ENCODE measurements at places on chromosomes 7 and 10.

GRCh38 chr7:139915864-139916716 lies 87.0 kb downstream of the TBXAS1 start:
- no peak for DNase-seq

DNA sequence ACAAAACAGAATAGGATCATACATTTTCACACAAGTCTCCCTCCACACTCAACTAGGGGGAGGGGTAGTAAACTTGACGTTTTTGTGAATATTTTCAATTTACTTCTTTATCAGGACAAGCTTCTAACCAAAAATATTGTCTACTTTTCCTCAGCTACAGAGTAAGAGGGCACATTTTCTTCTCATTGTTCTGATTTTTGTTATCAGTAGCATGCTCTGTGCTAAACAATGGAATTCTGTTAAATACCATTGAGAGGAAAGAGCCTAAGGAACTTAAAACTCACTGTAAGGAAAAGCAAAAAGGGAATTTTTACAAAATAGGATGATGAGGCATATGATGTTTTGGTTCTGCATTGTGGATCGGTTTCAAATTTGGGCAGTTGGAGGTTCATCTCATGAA lies 41.2 kb downstream of the ANLN start:
- DNase-seq = no peak

DNA sequence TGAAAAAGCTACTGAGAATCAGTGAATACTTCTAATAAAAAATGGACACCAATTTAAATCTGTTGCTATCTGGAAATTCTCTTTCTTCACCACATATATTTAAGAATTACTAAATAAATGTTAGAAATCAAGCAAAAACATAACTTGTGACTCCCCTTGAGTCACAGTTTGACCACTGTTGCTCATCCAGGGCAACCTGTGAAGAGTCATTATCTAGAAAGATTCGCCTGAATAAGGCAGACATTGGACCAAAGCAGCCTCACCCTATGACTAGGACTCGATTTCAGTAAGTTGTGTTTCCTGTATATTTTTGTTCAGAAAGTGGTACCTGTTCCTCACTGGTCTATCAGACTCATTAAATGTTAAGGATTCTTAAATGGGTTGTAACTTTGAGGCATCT lies 572.4 kb downstream of the ATRNL1 start:
- DNase-seq = no peak

DNA sequence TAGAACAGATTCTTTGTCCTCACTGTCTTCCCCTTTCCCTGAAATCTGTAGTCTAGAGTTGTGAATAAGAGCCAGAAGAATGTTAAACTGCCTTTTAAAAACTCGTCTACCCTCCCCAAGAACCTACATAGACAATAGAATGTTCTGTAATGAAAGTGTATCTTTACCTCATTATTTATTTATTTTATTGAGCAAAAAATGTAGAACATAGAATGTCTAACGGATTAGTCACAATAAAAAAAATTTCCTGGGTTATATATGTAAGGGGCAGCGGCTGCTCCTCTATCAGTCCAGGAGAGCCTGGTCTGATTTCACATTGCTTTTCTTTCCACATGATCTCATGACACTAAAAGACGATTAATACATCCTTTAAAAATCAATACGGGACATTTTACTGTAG lies 135.7 kb downstream of the SDK1 start:
- no peak for DNase-seq

GRCh38 chr7:75688200-75689136 lies 50.3 kb downstream of the HIP1 start:
- DNase-seq = no peak

DNA sequence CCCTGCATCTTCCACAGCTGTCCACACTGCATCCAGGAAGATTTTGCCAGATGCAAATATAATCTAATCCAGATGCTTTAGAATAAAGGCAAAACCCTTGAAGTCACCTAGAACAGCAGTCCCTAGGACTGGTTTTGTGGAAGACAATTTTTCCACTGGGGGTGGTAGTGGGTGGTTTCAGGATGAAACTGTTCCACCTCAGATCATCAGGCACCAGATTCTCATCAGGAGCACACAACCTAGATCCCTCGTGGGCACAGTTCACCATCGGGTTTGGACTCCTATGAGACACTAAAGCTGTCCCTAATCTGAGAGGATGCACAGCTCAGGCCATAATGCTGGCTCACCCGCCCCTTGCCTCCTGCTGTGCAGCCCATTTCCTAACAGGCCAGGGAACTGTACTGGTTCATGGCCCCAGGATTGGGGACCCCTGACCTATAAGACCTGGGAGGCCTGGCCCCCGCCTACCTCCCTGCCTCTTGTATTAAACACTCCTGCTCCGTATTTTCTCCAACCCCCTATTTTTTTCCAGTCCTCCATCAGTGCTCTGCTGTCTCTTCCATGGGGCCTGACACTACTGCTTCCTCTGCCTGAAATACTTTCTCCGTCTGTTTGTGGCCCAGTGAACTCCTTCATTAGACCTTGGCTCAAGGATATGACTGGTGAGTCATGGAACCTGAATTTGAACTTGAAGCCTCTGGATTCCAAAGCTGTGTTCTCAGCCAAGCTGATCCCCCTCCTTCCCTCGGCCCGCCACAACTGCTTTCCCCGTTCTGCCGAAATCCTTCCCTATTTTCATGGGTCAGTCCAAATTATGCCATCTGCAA lies 79.9 kb upstream of the RHEB start:
- DNase-seq = no peak

DNA sequence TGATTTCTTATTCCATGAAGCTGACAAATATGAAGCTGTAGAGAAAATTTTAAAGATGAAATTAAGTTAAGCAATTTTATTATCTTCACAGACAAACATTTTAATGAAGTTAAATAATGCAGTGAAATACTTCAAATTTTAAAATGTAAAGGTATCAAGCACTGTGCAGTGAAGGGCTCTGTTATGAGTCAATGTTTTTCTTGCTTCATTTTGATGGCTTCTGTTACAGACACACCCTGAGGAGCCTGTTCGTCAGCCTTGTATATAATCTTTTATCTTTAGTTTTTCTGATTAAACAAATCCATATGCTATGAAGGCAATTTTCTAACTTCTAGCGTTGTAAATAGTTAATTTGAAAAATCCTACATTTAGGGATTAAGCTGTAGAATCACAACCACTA lies 18.5 kb downstream of the VSTM2A start:
- DNase-seq = no peak

- DNase-seq = no peak
Measured at GRCh38 chr10:133249094-133249780, 11.6 kb downstream of the VENTX start.

- DNase-seq = no peak
Measured at GRCh38 chr10:99708428-99709012, 23.4 kb downstream of the COX15 start.

GRCh38 chr7:128831178-128831993 lies 1.2 kb downstream of the FLNC start:
- peak; percentile 86 for DNase-seq

GRCh38 chr7:68770649-68771048 lies 827.6 kb upstream of the AUTS2 start:
- no peak for DNase-seq

DNA sequence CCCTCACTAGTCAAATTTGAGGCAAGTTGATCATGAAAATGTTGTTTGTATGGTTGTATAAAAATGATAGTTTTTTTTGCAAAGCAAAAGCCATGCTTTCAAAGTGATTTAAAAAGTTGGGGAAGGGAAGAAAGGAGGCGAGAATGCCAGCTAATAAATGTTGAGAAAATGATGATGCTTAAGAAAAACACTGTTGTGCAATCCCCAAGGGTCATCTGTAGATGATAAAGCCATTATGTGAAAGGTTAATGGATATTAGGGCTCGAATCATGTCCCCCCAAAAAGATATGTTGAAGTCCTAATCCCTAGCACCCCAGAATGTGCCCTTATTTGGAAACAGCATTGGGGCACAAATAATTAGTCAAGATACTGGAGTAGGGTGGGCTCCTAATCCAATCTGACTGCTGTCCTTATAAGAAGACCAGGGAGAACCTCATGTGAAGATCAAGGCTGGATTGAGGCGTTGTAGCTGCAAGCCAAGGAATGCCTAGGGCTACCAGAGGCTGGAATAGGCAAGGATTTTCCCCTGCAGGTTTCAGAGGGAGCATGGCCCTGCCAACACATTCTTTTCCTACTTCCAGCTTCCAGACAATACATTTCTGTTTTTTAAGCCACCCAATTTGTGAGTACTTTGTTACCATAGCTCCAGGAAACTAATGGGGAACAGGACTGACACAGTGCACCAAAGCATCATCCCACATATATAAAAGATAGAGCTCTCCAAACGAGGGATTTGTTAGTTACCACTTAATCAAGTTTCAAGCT lies 35.4 kb upstream of the MKLN1 start:
- no peak for DNase-seq

DNA sequence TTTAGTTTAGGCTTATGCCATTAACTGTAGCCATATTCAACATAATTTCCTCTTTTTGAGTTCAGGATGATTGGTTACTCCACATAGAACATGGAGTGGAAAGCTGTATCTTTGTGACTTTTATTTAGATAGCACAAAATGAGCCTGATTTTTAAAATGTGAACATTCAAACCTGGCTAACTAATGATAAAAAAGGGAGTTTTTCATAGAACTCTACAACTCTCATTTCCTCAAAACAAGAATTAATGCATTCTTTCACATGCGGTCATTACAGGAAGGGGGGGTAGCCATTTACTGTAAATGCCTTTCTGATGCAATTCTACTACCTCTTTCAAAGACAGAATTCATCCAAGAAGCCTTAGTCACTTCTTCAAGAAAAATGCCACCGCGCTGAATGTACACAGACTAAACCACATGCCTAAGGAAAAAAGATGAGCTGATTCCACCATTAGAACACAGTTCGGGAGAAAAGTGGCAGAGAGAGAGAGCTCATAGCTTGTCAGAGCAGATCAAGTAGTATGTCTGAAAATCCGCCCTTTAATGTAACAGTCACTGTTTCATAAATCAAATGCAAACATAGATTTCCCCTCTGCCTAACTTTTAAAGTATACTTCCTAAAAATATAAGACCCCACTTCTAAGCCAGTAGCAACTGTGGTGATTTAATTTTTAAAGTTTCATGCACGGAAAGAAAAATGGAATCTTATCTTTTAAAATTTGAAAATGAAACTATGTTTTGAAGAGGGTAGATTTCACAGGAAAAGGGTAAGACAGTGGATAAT lies 226.4 kb upstream of the KLF14 start:
- DNase-seq = no peak

DNA sequence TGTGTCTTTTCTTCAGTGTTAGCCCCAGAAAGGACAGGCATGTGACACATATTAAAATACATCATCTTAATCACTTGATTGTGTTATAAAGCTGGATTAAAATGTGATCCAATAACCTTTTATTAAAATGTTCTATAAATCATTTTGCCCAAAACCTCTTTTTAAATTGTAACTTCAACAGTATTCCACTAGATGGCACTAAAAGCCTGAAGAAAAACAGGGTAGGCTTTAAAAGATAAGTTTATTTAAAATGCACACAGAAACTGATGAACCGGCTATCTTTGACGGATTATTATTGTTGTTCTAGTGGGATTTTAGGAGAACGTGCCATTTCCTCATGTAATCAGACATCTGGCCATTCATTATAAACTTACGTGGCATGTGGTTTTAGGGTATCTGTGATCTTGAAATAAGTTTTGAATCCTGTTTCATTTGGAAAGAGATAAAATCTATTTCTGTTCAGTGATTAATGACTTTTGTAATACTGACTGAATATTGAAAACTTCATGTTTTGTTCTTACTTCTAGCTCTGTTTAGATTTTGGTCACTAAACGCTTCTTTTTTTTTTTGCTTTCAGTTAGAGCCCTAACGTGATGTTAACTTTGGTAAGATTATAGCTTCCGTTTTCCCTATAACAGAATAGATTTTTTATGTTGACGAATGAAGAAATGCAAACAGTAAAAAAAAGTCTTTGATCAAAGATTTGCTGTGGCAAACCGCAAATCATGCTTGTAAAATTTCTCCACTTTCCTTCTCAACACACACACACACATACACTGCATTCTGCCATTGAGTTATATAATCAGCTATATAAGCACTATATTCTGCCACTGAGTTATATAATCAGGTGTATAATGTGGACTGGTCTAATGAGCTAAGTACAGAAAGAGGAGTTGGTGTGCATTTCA lies 13.6 kb downstream of the VPS50 start:
- DNase-seq = no peak

DNA sequence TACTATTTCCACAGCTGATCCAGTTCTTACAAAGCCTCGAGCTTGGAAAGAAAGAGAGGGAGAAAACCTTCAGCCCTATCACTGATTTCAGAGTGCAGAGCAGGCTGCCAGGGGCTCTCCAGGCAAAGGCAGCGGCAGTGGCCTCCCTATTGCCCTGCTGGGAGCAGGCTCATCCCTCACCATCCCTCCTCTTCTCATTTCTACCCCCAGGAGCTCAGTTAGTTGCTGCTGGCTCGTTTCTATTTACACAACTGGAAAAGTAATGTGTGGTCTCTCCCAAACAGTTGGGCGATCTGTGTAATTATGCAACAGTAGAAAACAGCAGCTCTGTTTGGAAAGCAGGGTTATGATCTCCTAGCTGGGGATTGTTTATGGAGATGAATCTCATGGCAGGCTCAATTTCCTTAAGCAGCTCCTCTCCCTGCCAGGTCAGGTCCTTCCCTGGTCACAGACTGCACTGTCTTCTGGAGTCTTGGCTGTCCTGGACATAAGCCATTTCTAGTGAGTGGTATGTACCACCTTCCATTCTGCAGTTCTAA lies 28.7 kb upstream of the TNS3 start:
- no peak for DNase-seq

- peak; percentile 86 for DNase-seq
Measured at GRCh38 chr7:30933124-30933974, 21.7 kb downstream of the AQP1 start.

- no peak for DNase-seq
Measured at GRCh38 chr10:4656576-4657194, 169.3 kb upstream of the AKR1E2 start.

DNA sequence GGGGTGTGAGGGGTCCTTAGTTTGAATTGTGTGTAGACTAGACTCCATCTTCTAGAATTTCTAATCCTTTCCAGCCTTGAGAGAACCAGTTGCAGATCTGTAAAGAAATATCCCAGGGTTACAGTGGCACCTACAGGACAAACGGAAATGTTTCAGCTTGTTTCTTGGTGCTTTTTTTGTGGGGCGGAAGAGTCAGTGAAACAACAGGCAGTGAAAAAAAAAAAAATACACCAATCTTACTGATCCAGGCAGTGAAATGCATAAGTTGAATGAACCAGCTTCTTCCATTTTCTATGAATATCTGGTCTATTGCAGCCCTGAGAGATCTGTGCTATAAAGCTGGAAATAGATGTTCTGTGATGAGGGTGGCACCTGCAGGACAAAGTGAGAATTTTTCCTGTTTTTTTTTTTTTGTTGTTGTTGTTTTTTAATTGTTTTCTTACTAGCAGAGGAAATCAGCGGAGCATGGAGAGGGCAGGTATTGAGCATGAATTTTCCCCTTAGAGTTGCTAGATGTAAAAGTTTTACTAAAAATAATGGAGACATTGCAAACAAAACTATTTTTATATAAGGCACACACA lies 81.9 kb upstream of the DYNC1I1 start:
- DNase-seq = no peak
